CD14-positive monocyte (primary cell): ENCODE measurements at places on chromosomes 4 and X.
A peak's percentile ranks its signal among the peaks of the same experiment; 100 is the strongest.

DNA sequence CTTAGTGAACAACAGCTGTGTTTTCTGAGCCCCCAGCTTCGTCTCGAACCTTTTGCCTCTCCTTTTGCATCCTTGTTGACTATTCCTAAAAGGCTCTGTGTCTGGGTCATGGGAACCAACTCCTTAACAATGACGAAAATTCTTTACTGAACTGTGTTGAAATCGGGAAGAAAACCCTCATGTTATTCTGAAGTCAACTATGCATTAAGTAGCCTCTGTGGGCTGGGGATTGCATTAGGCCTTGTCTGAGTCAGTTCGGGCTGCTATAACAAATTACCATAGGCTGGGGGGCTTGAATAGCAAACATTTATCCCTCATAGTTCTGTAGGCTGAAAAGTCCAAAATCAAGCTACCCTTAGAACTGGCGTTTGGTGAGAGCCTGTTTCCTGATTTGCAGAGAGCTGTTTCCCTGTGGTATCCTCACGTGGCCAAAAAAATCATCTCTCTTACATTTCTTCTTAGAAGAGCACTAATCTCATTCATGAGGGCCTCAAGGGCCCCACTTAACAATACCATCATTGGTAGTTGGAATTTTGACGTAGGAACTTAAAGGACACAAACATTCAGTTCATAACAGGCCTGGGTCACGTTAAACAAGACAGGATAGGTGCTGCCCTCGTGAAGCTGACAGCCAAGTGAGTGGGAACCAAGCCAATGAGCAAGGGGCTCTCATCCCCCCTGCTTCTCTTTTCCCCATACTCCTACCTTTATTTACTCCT, 75.9 kb downstream of the CLNK start:
- H3K27ac ChIP-seq: no peak overlapping the region
- no peak for DNase-seq
- H3K36me3 ChIP-seq: no peaks in the 10 kb centered on the region
- no peak overlapping the region for H3K4me3 ChIP-seq

- no peaks in the 10 kb centered on the region for H3K36me3 ChIP-seq
- H3K27ac ChIP-seq: no peak overlapping the region
- no peaks in the 10 kb centered on the region for H3K27me3 ChIP-seq
- no peak overlapping the region for H3K4me3 ChIP-seq
- no peaks in the 10 kb centered on the region for H3K4me1 ChIP-seq
Measured at GRCh38 chr4:177803151-177803550, 360.9 kb upstream of the AGA start.

GRCh38 chr4:187174749-187175148, 451.1 kb upstream of the FAT1 start:
- no peak overlapping the region for H3K27ac ChIP-seq
- no peak overlapping the region for H3K4me3 ChIP-seq
- H3K36me3 ChIP-seq: no peaks in the 10 kb centered on the region
- no peaks in the 10 kb centered on the region for H3K4me1 ChIP-seq
- H3K27me3 ChIP-seq: no peaks in the 10 kb centered on the region

DNA sequence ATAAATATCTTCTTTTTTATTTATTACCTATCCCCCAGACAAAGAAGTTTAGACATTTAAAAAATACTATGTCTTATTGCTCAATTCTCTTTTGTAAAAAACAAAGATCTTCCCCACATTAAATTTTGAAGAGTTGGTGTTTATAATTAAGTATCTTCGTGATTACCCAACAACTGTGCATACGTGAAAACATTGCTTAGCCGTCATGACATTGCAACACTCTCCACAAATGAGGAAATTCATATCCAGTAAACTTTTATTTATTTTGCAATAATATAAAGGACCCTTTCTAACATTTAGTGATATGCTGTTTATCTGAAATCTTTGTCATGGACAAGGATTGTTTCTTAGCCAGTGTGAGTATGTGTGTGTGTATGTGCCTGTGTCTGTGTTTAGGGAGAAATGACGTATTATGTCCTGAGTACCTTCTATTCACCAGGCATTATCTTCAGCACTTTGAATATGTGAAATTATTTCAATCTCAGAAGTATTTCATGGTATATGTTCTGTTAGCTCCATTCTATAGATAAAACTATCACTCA, 26.1 kb upstream of the EREG start:
- H3K27ac ChIP-seq: no peak overlapping the region

- H3K27ac ChIP-seq: no peak overlapping the region
- no peaks in the 10 kb centered on the region for H3K36me3 ChIP-seq
- DNase-seq: no peak
- H3K4me3 ChIP-seq: no peak overlapping the region
- no peaks in the 10 kb centered on the region for H3K27me3 ChIP-seq
- no peaks in the 10 kb centered on the region for H3K4me1 ChIP-seq
Measured at GRCh38 chr4:172517391-172517790, 651.2 kb upstream of the GALNT7 start.

- H3K27ac ChIP-seq: no peak within 1 kb of the TSS
- H3K4me1 ChIP-seq: no peaks in the 10 kb centered on the region
- H3K4me3 ChIP-seq: no peak within 1 kb of the TSS
- DNase-seq: no peak
- H3K36me3 ChIP-seq: no peaks in the 10 kb centered on the region
Measured at GRCh38 chr4:145679991-145680455, at the start of gene C4orf51. TSS of gene C4orf51 (plus strand) at chr4:145680146. CDS start at chr4:145680204, 58 bp downstream.

GRCh38 chr4:138300616-138301015, 58.5 kb upstream of the SLC7A11 start:
- H3K36me3 ChIP-seq: no peaks in the 10 kb centered on the region
- no peaks in the 10 kb centered on the region for H3K27me3 ChIP-seq
- H3K4me3 ChIP-seq: no peak overlapping the region
- H3K4me1 ChIP-seq: peaks cover 9% of the 10 kb centered on the region
- DNase-seq: no peak
- no peak overlapping the region for H3K27ac ChIP-seq

- no peaks in the 10 kb centered on the region for H3K36me3 ChIP-seq
- H3K27ac ChIP-seq: peak overlapping the region; percentile 92
- H3K4me1 ChIP-seq: peaks cover 20% of the 10 kb centered on the region
Measured at GRCh38 chr4:40316782-40317635, 18.1 kb upstream of the CHRNA9 start.

- peaks cover 14% of the 10 kb centered on the region for H3K4me1 ChIP-seq
- no peak for DNase-seq
- no peaks in the 10 kb centered on the region for H3K27me3 ChIP-seq
- no peak overlapping the region for H3K27ac ChIP-seq
Measured at GRCh38 chr4:20698820-20699219, 1.4 kb upstream of the PACRGL start.

DNA sequence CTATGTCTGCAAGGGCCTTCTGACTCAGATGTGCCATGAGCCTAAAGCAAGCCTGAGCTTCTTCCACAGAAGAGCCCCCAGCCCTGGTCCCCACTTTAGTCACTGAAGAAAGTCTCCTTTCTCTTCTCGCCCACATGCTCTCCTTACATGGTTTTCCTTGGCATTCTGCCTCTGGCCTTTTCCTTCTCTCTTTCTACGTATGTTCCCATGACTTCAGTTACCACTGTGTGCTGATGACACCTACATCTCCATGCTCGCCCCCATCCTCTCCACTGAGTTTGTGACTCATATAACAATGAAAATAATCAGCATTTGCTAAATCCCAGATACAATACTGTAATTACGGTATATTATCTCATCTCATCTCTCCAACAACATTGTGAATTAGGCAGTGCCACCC, 149.3 kb downstream of the AMMECR1 start:
- H3K27me3 ChIP-seq: no peaks in the 10 kb centered on the region
- H3K27ac ChIP-seq: no peak overlapping the region
- no peak for DNase-seq
- peaks cover 8% of the 10 kb centered on the region for H3K36me3 ChIP-seq
- H3K4me1 ChIP-seq: no peaks in the 10 kb centered on the region
- no peak overlapping the region for H3K4me3 ChIP-seq

DNA sequence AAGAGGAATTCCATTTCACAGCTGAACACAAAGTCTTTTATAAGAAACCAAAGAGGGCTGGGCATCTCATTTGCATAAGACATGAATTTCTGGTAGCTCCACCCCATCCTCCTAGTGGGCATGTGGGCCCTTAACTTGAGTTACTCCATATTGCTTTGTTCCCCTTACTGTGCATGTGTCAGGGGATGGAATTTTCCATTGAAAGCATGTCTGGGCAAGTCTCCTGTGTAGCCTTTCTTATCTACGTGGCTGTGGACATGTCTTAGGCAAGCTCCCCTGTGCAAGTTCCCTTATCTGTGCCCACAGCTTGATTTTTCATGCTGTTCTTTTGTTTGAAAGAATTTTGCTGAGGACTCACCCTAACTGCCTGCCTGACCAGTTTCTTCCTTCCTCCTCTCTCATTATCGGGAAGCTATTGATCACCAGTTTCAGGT, 123.5 kb upstream of the JADE1 start:
- H3K27me3 ChIP-seq: no peaks in the 10 kb centered on the region
- no peaks in the 10 kb centered on the region for H3K4me1 ChIP-seq
- no peak overlapping the region for H3K4me3 ChIP-seq
- no peak overlapping the region for H3K27ac ChIP-seq
- no peak for DNase-seq
- H3K36me3 ChIP-seq: no peaks in the 10 kb centered on the region

DNA sequence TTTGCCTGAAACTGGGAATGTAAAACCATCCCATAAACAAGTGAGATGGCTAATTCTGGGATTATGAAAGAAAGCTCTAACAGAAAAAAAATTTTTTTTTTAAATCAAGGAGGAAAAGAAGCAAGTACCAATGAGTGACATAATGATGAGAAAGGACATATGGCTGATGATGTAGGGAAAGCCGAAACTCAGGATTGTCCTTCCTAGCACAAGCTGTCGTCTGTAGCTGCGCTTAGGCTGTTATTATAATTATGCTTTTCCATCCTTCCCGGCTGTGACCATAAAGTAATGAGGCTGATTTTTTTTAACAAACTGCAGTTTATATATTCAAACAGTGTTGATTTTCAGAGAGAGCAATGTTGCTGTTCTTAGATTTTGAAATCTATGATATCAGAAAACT, 209.8 kb upstream of the NOCT start:
- no peaks in the 10 kb centered on the region for H3K4me1 ChIP-seq
- no peak overlapping the region for H3K27ac ChIP-seq
- H3K36me3 ChIP-seq: no peaks in the 10 kb centered on the region
- no peak for DNase-seq

GRCh38 chrX:17038681-17039161, 92.3 kb downstream of the REPS2 start:
- H3K27me3 ChIP-seq: peaks cover 9% of the 10 kb centered on the region
- H3K4me1 ChIP-seq: peaks cover 23% of the 10 kb centered on the region
- no peak overlapping the region for H3K27ac ChIP-seq
- no peaks in the 10 kb centered on the region for H3K36me3 ChIP-seq
- H3K4me3 ChIP-seq: no peak overlapping the region

DNA sequence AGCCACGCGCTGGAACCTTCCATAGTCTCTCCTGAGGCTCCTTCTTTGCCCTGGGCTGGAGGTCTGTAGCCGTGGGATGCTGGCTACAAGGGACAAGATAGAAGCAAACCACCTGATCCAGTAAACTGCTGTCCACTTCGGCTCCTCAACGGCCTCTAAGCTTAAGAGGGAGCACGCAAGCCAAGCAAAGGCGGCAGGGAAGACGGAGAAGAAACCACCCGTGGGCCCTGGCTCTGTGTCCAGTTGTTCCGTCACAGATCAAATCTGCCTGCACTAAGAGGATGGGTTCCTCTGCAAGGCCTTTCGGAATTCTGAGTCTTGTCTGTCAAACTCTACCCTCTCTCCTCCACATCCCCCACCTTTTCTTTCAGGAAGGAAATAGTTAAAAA, 401 bp upstream of the EDNRA start:
- H3K27ac ChIP-seq: no peak overlapping the region
- H3K4me3 ChIP-seq: no peak overlapping the region
- no peak for DNase-seq
- H3K36me3 ChIP-seq: no peaks in the 10 kb centered on the region
- peaks cover 18% of the 10 kb centered on the region for H3K27me3 ChIP-seq
- H3K4me1 ChIP-seq: no peaks in the 10 kb centered on the region

DNA sequence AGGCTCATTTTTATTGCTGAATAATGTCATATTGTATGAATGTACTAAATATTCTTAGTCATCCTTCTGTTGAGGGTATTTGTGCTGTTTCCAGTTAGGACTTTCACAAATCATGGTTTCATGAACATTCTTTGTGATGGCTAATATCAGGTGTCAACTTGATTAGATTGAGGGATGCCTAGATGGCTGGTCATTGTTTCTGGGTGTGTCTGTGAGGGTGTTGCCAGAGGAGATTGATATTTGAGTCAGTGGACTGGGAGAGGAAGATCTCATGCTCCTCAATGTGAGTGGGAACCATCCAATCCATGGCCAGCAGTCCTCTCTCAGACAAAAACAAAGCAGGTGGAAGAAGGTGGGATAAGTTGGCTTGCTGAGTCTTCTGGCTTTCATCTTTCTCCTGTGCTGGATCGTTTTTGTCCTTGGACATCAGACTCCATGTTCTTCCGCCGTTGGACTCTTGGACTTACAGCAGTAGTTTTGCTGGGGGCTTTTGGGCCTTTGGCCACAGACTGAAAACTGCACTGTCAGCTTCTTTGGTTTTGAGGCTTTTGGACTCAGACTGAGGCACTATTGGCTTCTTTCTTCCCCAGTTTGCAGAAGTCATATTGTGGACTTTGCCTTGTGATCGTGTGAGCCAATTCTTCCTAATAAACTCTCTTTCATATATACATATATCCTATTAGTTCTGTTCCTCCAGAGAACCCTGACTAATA, 11.9 kb upstream of the HS3ST1 start:
- peak overlapping the region; percentile 32 for H3K27ac ChIP-seq
- no peak overlapping the region for H3K4me3 ChIP-seq
- H3K36me3 ChIP-seq: no peaks in the 10 kb centered on the region

DNA sequence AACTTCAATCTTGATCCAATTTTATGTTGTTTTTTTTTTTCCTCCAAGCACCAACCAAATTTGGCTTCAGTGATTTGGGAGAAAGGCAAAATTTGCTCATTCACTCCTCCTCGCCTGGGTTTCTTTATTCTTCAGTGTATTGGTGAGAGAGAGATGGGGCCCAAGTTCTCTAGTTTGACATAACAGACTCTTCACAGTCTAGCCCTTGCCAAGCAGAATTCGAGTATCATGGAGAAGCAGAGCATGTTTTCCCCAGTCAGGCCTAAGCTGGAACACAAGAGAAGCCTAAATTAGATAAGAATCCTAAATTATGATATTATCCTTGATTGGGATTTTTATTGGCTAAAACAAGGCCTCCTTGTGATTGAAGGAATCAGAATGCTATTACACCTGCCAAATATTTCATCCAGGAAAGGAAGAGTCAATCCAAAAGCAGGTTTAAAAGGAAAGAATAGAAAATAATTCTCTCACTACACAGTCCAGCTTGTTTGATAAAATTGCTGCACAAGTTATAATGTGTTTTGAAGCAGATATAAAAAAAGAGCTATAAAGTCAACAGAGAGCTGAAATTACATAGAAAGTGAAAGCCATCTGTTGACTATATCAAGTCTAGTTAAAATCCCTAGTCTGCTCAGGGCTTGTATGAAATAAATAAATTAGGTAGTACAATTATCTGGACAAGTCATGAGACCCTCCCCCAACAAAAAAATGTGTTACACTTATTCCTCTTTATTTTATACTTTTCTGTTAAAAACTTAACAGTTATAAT, 39.9 kb upstream of the FAM241A start:
- no peak for DNase-seq
- no peak overlapping the region for H3K27ac ChIP-seq
- peaks cover 15% of the 10 kb centered on the region for H3K4me1 ChIP-seq
- H3K27me3 ChIP-seq: no peaks in the 10 kb centered on the region
- H3K4me3 ChIP-seq: no peak overlapping the region
- no peaks in the 10 kb centered on the region for H3K36me3 ChIP-seq

GRCh38 chr4:74692972-74693371, 101.4 kb downstream of the BTC start:
- no peak overlapping the region for H3K27ac ChIP-seq
- no peaks in the 10 kb centered on the region for H3K27me3 ChIP-seq
- DNase-seq: no peak
- no peak overlapping the region for H3K4me3 ChIP-seq
- no peaks in the 10 kb centered on the region for H3K36me3 ChIP-seq
